NCI-H2029 (cell line): ENCODE measurements at places on chromosomes 1 and 21.

- DNase-seq = no peak
Measured at GRCh38 chr1:162536511-162536910, 25.0 kb upstream of the UAP1 start.

GRCh38 chr21:45499970-45500577 is 42.2 kb downstream of the SLC19A1 start:
- DNase-seq = no peak

DNA sequence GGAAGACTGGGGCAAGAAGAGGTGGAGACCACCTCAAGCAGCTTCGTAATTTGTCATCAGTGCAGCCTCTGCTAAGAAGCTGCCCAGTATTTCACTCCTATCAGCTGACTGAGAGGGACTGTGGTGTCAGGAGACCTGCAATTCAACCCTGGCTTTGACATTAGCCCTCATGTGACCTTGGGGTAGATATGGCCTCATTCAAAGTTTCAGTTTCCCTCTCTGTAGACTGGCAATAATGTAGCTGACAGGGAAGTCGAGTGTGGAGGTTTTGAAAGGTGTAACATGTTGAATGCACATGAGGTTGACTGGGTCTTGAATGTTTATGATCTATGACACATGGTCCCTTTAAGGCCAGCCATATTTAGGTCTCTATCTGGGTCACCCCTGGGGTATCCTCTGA is 2.2 kb upstream of the SPRR4 start:
- DNase-seq = no peak

DNA sequence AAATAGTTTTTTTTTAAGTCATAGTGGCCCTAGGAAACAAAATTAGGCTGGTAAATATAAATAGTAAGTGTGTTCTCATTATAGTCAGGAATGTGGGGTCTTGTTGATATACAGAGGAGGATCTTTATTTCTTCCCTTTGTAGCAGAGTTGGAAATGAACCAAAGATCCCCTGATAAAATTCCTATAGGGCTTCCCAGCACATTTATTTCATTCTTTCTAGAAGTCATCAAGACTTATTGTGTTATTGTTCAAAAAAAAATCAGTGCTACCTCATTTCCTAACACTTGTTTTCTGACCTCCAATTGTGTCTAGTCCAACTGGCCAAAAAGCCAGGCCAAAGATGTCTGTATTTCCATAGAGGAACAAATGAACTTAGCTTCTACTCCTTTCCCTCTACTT is 7.6 kb upstream of the PLEKHO1 start:
- DNase-seq = no peak

DNA sequence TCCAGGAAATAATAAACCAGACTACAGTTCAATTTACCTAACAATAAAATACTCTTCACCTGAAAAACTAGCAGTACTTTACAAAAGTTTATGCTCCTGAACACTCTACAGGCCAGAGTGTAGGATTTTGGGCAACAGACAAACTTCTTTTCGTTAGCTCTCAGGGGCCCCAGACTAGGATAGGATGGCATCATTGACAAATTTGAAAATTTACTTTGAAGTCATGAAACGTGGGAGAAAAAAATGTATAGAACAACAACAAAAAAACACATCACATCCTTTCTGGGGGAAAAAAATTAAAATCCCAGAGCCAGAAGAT is 1.2 kb downstream of the PTP4A2 start:
- no peak for DNase-seq

DNA sequence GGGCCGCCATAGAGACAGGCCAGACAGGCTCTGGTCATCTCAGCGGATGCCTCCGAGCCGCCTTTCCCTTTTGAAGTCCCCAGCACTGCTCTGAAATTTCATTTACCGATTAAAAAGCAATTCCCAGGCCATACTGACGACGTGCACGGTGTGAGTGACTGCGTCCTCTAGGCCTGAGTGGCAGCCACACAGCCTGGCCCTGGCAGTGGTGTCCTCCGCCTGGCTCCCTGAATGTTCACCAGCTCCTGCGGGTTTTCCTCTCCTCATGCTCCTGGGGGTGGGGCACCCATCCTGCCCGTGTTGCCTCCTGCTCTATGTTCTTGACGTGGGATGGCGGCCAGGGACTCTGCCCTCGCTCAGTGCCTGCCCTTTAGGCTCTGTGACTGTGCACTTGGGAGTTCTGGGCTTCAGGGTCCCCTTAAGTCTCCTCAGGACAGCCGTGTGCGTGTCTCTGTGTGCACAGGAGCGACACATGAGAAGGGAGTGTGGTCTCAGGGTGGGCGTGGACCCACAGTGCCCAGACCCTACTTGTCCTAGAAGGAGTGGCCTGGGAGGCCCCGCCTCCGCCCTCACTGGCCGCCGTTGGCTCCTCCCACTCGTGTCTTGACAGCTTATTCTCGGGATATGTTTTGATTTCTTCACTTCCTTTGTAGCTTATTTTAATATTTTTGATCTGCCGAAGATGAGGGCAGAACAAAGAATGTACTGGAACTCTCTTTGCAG is 3.6 kb downstream of the SKI start:
- no peak for DNase-seq

- DNase-seq = no peak
Measured at GRCh38 chr1:54325284-54325683, 80.9 kb downstream of the SSBP3 start.

DNA sequence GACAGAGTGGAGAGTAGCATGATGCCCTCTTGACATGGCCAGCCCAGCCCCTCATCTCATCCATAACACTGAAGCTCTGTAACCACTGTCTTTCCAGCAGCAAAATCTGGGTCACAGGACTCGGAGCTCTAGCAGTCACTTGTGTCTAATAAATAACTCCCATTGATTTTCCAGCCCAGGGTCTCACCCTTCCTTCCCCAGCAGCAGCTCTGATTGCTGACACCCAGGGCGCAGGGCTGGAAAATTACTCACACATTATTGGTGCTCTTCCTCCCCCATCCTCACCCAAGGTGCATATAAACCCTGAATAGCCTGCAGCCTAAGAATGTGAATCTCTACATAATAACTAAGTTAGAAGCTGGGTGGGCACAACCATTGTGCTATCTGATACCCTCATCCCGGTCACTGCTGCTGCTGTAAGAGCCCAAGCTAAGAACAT is 21.1 kb upstream of the OR10J5 start:
- no peak for DNase-seq

DNA sequence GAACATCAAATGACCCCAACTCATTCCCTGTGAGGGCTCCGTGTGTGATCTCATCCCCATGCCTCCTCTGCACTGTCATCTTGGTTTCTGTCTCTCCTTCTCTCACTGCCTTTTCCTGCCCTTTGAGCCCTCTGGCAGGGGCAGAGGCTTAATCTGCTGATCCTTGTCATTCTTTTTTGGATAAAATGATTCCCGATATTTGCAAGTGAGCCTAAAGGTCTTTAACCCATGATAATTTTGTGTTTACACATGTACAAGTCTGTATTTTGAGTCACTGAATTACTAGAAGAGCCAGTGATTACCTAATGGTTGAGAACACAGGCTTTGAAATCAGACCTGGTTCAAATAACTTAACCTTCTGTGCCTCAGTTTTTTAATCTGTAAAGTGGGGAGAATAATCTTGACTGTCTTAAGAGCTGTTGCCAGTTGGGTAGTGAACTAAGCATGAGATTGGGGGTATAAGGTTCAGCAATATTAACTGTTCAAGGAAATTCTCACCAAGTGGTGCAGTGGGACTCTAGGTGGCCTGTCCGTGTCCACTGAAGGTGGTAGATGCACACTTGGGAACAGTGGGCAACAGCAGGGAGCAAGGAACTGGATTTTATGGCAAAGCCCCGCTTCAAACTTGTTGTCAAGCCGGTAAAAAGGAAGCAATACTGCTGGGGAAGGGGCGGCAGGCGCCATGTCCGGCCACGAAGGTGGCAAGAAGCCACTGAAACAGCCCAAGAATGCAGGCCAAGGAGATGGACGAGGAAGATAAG is 1.6 kb downstream of the ECHDC2 start:
- no peak for DNase-seq

DNA sequence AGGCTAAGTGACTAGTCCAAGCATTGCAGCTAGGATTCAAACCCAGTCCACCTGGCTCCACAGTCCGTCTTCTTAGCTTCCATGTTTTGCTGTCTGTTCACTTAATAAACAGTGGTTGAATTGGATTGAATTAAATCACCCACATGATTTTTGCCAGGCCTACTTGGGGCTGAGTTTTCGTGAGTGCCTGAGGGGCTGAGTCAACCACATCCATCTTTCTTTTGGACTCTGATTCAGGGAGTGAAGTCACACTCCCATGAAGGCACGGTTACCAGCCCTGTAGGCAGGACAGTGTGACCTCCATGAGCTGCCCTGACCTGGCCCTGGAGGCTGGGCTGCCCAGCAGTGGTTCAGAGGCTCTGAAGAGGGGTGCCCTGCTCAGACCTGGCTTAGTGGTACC is 123.7 kb downstream of the ACTL8 start:
- DNase-seq = no peak

DNA sequence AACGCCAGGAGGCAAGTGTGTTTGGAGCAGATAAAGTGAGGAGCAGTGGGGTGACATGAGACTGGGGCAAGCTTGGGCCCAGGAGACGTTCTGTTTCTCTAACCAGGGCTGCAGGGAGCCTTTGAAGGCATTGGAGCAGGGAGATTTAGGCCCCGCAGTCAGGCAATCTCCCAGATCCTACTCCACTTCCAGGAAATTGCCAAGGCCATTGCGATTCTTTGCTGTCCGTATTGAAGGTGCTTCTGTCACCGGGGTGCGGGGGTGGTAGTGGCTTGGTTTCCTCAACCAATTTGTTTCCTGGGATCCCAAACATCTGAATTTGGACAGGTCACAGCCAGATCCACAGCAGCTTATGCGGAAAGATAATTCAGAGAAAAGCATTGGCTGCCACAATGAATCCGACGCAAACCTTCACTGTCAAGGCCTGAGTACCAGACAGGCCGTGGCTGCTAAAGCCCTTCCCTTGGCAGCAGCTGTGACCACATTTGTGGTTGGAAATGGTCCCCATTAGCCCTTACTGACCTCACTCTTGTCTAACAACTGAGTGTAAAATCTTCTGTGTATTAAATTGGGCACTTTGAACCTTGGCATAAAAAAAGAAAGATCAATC is 385.6 kb downstream of the PTPRU start:
- no peak for DNase-seq

GRCh38 chr1:115539736-115540135 is 102.0 kb upstream of the VANGL1 start:
- no peak for DNase-seq

- DNase-seq = no peak
Measured at GRCh38 chr1:24717887-24718650, 27.2 kb upstream of the CLIC4 start.

DNA sequence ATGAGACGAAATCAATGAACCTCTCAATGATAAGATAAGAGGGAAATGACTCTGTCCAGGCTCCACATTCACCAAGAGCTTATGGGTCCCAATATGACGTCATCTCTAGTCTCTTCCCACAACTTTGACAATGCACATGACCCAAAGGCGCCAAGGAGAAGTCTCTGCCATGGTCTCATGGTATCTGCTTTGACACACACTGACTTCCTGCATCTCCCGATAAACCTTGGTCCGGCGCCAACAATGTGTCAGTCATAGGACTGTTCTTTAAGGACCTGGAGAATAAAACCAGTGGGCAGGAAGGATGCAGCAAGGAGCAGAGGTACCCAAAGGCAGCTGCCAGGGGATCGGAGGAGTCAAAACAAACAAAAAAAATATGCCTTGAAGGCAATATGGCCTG is 46.9 kb upstream of the TMEM51 start:
- DNase-seq = peak; percentile 16

- DNase-seq = no peak
Measured at GRCh38 chr1:80535466-80535865, 1265.3 kb upstream of the ADGRL2 start.

GRCh38 chr21:42214081-42214750 is 4.7 kb upstream of the ABCG1 start:
- no peak for DNase-seq

DNA sequence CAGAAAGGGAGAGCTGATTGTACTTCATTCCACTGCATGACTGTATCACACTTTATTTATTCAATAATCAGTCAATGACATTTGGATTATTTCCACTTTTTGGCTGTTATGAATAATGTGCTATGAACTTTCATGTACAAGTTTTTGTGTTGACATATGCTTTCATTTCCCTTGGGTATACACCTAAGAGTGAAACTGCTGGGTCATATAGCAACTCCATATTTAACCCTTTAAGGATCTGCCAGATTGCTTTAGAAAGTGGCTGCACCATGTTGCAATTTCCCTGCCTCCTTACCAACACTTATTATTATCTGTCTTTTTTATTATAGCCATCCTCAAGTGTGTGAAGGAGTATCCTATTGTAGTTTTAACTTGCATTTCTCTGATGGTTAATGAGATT is 108.8 kb upstream of the KCNK1 start:
- DNase-seq = no peak

DNA sequence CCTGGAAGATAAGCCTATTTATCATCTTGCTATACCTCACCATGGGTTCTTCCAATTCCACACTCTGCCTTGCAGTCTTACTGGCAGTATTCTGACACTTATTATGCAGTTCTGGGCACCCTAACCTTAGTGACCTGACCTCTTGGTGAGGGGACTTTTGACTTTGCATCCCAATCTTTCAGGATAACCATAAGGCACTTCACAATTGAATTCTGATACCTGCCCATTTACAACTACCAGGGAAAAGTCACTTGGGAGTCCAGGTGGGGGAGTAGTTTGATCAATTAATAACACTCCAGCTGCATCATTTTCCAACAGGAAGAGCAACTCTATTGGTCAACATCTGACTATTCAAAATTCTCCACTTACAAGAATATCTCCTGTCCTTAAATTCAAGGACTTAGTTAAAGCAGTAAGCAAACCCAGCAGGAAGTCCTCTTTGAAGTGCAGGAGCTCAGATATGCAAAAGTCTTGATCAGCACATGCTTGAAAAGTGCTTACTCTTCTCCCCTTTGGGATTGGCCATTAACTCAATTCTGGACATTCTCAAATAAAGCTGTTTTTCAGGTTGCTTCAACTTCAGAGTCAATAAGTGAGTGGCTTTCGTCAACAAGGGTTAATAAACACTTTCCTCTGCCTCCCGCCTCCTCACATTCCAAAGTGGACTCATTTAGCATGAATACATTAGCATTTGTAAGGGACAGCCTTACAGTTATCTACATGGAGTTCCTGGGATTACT is 177.4 kb upstream of the NRIP1 start:
- no peak for DNase-seq

DNA sequence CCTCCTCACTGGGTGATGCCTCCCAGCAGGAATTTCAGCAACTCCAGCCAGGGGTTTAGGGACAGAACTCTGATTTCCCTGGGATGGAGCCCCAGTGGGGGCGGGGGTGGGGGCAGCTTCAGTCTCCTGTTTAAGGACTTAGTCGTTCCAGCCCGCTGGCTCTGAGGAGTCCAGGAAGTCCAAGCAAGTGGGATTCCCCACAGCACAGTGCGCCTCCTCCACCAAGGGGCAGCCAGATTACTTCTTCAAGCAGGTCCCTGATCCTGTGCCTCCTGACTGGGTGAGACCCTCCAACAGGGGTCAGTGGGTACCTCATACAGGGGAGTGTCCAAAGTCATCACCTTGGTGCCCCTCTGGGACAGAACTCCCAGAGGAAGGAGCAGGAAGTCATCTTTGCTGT is 1438.4 kb upstream of the B3GALT2 start:
- no peak for DNase-seq
